ENCODE measurements at places on chromosomes 1 and 21.
A peak's percentile ranks its signal among the peaks of the same experiment; 100 is the strongest.

- DNase-seq, result no peak
These were observed 96.6 kb downstream of the PTPN14 start for GRCh38 chr1:214454569-214455396.

- peak; percentile 83 for DNase-seq
These were observed 712 bp downstream of the RAB13 start for GRCh38 chr1:153985341-153985912.

GRCh38 chr1:161216945-161217712 lies 2.0 kb downstream of the FCER1G start:
- no peak for DNase-seq

DNA sequence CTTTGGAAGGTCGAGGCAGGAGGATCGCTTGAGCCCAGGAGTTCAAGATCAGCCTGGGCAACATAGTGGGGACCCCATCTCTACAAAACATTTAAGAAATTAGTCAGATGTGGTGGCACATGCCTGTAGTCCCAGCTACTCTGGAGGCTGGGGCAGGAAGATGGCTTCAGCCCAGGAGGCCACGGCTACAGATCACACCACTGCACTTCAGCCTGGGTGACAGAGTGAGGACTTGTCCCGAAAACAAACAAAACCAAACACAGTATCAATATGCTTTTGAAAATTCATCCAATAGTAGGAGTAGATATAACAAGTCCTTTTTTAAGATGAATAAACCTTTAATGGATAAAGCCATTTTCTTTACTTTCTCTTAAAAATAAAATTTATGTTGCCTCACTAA lies 8.5 kb downstream of the APP start:
- no peak for DNase-seq

- DNase-seq, result no peak
These were observed 66.1 kb downstream of the FASLG start for GRCh38 chr1:172724765-172725613.

GRCh38 chr21:35024513-35024912 lies 24.6 kb downstream of the RUNX1 start:
- no peak for DNase-seq

GRCh38 chr1:207695891-207696290 lies 51.0 kb downstream of the CR1L start:
- no peak for DNase-seq

GRCh38 chr21:42061195-42061985 lies 9.7 kb upstream of the UMODL1 start:
- no peak for DNase-seq

DNA sequence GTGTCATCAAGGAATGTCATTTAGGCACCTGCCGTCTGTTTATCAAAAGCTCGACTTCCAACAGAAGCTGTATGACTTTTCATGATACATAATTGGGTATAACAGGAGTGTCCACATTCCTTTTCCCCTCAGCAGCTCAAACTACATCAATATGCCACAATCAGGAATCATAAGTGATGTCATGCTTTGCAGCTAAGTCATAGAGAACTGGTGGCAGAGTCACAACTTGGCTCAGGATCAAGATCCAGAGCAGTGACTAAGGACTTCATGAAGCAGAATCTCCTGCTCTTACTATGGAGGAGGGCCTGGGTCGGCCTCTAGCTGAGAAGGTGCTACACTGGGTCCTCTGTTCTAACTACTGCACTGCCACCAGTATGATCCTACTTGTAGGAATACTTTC lies 36.5 kb upstream of the AGBL4 start:
- DNase-seq, result no peak

- no peak for DNase-seq
These were observed 59.7 kb downstream of the CLIC6 start for GRCh38 chr21:34728479-34728878.

GRCh38 chr1:183553764-183554163 lies 36.5 kb downstream of the NCF2 start:
- no peak for DNase-seq

DNA sequence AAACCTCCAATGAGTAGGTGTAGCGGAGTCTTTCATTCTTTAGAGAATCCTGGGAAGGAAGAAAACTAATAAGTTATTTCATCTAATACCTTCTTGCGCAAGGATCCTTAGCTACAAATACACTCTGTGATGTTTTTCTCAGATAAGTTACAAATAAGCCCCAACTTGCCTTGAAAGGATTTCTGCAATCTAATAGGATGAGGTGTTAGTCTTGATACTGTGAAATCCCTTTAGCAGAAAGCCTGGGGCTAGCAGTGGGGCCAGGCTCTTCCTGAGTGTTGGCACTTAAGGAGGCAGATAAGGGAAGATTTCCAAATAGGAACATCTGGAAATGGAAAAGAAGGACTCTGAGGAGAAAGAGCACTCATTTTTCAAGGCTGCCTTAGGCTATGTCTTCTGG lies 168.0 kb upstream of the DAB1 start:
- no peak for DNase-seq

- no peak for DNase-seq
These were observed 1.3 kb downstream of the FNBP1L start for GRCh38 chr1:93448983-93449804.

DNA sequence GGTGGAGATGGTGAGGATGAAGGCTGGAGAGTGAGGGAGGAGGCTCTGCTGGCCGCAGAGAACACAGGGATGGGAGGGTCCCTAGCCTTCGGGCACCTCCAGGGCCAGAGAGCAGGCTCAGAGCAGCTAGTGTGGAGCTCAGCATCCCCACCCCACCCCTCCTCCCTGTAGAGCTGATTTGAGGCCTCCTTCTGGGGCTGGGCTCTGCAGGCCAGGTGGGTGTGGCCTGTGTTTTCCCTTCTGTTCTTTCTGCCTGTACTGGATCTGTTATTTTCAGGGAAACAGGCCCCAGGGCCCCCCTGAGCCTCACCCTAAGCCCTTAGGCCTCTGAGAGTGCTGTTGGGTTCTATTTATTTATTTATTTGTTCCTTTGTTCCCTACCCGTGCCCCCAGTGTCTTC lies 44.8 kb downstream of the TMCC2 start:
- DNase-seq, result no peak

DNA sequence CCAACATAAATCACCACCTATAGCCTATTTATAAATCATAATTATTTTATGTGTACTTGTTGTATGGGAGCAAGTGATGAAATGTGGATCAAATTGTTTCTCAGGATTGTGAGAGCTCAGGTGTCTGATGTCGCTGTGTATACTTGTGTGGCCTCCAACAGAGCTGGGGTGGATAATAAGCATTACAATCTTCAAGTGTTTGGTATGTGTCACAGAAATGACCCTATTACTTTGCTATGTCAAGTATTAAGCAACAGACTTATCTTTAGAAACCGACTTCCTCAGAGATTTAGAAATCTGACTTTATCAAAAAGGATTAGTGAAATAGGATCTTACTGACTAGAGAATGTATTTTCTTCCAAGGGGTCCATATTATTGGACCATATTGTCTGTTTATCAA lies 280.9 kb downstream of the TPR start:
- no peak for DNase-seq

DNA sequence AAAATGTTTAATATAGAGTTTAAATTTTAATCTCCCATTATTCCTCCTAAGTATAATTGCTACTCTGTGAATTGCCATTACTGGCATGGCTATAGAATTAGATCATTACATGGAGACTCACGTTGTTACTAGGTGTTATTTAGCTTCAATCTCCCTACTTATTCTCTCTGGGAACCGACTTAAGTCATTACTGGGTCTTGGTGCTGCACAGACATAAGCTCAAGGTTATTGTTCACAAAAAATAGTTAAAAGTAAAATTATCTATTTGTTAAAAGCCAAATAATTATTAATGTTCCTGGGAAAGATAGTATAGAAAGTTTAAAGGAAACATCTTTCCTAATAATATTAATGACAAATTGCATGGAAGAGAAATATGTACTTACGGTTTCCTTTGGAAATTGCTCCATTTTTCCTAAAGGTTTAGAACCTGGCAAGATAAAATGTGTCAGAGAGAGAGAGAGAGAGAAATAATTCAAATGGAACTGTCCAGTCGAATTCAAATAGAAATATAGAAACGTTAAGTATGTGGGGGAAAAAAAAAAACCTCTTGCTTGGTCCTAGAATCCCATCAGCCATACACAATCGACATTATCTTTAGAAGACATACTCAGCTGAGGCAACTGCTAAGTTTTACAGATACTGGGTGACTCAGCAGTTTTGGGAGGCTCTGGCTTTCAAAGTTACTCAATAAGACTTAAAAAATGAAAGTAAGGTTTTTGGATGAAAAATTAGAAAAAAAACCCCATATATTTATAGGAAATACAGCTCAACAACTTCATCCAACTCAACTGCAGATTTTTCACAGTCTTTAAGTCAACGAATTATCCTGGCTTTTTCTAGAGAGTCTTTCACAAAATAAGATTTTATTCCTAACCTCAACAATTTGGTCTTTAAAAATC lies at the start of gene SPTA1:
Gene SPTA1 (minus strand): TSS at position 605 of the 899 bp plus-strand sequence. CDS start 198 bp downstream, at position 407.
- no peak for DNase-seq

GRCh38 chr1:198161718-198162090 lies 4.9 kb downstream of the NEK7 start:
- no peak for DNase-seq

DNA sequence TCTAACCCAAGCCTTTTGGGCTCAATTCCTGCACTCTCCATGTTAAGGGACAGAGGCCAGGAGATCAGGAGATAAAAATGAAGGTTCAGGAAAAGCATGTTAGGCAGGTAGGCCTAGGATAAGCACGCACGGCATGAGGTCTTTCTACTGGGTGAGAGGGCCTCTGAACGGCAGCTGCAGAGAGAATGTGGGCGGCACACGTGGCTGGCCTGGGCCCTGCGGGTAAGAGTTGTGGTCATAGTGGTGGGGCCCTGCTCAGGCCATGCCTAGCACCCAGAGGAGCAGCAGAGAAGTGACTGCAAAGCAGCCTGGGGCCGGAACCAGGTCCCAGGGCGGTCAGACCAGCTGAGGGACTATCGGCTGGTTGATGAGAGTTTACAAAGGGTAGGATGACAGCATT lies 7.5 kb upstream of the FOXO6 start:
- peak; percentile 25 for DNase-seq

DNA sequence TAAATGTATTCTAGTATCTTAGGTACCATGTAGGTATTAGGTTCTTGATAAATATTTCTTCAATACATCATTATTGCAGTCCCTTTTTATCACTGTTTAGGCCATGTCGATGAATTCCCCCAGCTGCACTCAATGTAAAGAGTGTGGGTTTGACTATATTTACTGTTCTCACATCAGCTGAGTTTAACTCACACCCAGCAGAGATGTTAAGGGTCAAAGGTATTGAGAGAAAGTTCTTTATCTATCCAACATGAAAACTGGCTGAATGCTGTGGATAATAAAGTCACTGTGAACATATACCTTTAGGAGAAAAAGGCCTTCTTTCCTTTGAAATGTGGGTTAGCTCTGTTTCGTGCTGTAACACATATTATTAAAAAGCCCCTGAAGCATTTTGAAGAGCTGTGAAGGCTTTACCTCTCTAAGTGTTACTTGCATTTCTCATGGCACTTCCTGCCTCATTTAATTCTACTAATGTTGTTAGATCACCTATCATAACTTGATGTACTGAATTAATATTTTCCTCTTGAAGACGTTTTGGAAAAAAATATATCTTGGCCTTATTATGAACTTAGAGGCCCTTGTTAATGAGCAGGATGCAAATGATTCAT lies 19.1 kb upstream of the LYST start:
- DNase-seq, result no peak

- DNase-seq, result no peak
These were observed 472.3 kb upstream of the VAMP3 start for GRCh38 chr1:7298749-7299151.

DNA sequence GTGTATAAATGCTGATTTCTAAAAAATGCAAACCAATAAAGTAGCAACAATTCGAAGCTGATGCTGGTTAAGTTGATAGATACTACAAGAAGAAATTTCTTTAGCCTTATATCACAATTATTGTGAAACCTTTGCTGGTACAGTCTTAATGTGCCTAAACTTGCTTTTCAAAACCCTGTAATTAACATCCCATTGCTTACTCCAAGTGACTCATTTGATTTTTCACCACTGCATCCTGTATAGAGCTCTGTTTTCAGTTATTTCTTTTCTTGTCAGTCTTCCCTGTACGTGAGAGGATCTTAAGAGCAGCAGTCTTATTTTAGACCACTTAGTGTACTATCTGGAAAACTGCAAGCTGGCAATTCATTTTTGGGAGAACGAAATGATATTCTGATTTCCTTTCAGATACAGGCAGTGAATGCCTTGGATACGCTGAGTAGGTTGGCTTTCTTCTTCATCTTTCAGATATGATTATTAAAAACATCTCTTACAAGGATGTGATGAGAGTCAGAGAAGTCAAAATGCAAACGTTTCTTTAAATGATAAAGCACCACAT lies 210.3 kb downstream of the KCTD3 start:
- DNase-seq, result no peak

DNA sequence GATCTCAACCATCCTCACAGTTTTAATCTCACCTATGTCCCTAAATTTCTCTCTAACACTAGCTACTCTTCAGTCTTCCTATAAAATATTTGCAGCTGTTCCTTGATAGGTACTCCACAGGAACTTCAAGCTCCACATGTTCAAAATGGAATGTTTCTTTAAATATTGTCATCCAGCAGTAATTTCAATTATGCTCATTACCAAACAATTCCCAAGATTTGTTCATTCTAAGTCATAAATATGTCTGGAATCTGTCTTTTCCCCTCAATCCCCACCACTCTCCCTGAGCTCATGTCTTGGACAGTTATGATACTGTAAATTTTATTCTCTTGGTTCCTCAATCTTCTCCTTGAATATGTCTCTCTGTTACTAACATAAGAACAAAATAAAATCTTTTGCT lies 214.4 kb downstream of the NRIP1 start:
- no peak for DNase-seq

DNA sequence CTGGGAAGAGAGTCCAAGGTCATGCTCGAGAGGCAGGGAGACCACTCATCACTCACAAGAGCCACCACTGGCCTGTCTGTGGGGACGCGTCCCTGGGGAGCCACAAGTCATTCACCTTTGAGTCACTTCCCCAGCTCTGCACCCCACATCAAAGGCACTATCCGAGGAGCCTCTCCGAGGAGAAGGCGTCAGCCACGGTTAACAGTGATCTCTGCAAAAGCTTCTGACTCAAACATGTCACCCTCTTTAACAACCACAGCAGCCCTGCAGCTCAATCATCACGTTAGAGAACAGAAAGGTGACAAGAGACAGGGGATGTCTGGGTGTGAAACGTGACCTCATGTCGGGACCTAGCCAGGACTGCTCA lies 9.0 kb downstream of the LRRC47 start:
- no peak for DNase-seq

All from ascending aorta (tissue), 2 donors.